Stimulated activated CD4-positive, alpha-beta T cell treated with anti-CD3 and anti-CD28 coated beads, Interleukin-1b, Interleukin-23, amount 100 ng/mL, for 4 hours (primary cell): ENCODE measurements at places on chromosomes 1 and 21.

DNA sequence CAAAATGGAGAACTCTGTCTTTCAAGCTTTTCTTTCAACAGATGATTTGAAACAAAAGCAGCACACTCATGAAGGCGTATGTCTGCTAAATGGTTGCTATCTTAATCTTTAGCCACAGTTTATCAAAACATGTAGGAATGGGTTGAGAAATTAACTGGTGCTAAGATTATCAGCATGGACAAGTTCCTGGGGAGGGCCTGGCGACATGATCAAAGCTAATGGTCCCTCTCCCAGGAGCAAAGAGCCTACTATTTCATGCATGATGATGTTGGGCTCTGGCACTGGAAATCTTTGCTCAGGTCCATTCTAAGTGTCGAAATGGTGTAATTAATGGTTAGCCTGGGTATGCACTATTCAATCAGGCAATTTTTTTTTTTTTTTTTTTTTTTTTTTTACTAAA is 91.7 kb downstream of the SLC45A1 start:
- DNase-seq: no peak

DNA sequence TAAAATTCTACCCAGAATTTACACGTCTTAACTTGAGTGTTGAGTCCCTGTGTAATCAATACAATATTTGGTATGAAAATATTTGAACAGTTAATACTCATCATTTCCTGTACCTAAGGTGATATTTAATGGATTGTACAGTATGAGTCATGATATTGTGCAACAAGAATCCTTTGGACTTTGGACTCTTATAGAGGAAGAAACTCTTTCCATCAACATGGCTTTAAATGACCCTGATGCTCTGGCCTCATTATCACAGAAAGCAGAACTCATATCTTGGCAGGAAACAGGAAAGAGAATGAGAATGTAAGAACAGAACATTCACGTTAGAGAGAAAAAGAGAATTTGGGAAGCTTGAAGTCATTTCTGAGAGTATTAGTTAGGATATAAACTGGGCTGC is 168.8 kb upstream of the B3GALT2 start:
- DNase-seq: no peak

GRCh38 chr1:241396747-241397681 is 40.0 kb upstream of the RGS7 start:
- DNase-seq: no peak

GRCh38 chr1:68129536-68130250 is 79.3 kb upstream of the DIRAS3 start:
- no peak for DNase-seq

- no peak for DNase-seq
Measured at GRCh38 chr1:20932437-20932977, 145.4 kb upstream of the HP1BP3 start.

- no peak for DNase-seq
Measured at GRCh38 chr1:232599178-232600041, 30.5 kb downstream of the SIPA1L2 start.

- no peak for DNase-seq
Measured at GRCh38 chr1:112402682-112403643, 6.9 kb downstream of the CTTNBP2NL start.

DNA sequence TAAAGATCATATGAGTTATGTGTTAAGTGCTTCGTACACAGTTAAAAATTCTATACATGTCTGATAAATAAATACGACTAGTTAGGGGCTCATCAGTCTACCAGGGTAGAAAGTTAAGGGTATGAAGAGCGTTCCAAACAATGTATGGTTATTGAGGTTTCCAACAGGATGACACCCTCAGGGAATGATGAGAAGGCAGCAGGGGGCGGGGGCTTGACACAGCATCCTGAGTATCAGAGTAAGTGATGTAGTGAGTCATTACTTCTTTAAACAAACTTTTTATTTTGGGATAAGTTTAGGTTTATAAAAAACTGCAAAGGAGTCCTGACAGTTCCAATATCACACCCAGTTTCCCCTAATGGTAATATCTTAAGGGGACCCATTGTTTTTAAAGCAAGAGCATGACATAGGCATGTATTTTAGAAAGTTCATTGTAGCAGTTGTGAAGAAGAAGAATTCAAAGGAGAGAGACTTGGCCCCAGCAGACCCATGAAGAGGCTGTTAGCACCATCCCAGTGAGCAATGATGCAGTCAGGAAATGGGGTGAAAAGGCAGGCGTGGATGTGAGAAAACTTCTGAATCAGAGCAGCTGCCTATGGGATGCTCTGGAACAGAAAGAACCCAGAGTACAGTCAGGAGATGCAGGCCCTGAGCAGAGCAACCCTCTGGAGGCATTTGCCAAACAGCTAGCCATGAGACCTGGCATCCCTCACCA is 15.0 kb upstream of the PSMB2 start:
- no peak for DNase-seq

GRCh38 chr21:34020983-34021553 is 52.3 kb upstream of the MRPS6 start:
- no peak for DNase-seq

- no peak for DNase-seq
Measured at GRCh38 chr1:236507022-236507700, 16.6 kb upstream of the LGALS8 start.

DNA sequence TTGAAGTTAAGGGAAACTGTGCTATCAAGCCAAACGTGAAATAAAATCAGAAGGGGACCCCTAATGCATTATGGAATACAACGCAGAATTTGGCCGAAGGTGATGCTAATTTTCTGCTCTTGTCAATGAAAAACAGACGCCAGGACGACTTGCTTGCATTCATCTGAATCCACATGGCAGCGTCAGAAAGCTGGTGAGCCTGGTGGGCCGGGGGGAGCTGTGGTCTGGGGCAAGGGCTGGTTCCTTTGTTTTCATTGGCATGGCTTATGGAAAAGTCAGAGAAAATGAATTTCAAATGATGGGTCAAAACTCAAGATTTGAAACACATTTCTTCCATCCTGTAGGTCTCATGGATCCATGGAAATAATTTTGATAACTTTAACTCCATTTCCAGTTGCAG is 86.4 kb upstream of the RUNX1 start:
- no peak for DNase-seq

GRCh38 chr1:87077959-87078639 is 163.7 kb downstream of the HS2ST1 start:
- DNase-seq: no peak

- no peak for DNase-seq
Measured at GRCh38 chr1:2535455-2535854, 5.4 kb upstream of the HES5 start.

DNA sequence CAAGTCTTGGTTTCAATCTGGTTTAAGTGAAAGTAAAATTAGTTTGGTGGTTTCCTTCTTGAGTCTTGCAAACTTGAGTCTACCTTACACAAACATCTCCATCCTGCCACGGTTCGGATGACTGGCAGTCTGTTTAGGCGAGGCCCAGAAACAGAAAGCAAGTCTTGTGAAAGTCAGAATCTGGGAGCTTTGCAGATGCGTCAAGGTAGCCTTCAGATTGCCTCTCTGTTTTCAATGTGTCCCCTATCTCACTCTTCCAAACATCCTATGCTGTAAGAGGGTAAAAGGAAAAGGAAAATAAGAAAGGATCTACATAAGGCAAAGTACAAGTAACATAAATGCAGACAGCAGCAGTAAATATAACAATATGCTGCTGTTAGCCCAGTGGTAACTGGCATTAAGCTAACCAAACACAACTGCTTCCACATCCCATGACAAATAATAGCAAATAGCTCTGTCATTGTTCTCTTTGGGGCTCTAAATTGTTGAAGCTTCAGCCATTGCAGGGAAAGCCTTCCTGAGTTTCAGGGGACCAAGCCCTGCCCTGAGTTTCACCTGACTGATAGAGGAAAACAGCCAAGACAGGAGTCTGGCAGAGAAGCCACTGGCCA is 26.2 kb upstream of the C1orf105 start:
- DNase-seq: peak; percentile 45

GRCh38 chr21:41537356-41537755 is 29.4 kb upstream of the TMPRSS2 start:
- DNase-seq: no peak
